AG09309 (cell line): ENCODE measurements at places on chromosomes 2 and 18.

GRCh38 chr2:165013944-165014619 is 58.8 kb upstream of the SLC38A11 start:
- no peak for DNase-seq

- no peak for DNase-seq
These were observed 378.2 kb downstream of the STK39 start for GRCh38 chr2:167869200-167869599.

DNA sequence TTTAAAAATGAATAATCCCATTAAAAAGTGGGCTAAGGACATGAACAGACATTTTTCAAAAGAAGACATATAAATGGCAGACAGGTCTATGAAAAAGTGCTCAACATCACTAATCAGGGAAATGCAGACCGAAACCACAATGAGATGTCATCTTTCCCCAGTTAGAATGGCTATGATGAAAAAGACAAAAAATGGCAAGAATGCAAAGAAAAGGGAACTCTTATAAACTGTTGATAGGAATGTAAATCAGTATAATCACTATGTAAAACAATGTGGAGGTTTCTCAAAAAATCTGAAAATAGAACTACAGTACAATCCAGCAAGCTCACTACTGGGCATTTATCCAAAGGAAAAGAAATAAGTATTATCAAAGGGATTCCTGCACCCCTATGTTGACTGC is 169.2 kb downstream of the METTL4 start:
- no peak for DNase-seq

GRCh38 chr2:231198291-231199173 is at the start of gene ARMC9:
ARMC9 (plus strand) TSS chr2:231198631; CDS start chr2:231206239, 7,608 bp downstream.
- no peak for DNase-seq

DNA sequence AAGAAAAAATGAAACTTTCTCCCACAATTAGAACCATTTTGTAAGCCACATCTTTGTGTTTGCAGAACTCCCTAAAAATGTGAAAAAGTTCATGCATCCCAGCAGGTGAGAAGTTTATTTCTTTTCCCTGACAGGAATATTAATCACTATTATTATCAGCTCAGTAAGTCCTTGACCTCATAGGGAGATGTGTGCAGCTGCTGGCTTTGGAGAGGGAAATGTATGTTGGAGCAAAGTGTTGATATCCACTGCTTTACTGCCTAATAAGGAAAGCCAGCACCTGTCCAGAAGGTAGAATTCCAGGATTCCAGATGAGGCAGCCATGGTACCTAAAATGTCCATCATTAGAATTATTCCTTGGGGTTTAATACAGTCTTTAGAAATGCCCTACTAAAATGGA is 35.8 kb upstream of the CCNT2 start:
- no peak for DNase-seq

DNA sequence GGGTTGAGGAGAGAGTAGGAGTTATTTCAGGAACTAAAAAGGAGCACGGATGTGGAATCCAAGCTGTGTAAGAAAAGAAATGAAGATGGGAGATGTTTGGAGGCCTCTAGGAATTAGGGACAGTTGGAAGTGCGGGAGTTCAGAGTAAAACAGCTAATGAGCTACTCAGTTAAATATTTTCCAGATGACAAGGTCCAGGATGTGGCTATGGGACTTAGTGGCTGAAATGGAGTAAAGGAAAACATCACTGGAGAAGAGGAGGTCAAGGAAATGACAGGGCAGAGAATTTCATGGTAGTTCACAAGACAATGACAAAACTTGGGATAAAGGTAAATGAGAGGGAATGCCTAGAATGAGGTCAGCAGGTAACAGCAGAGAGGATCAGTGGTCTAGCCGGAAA is 13.0 kb downstream of the GPR155 start:
- DNase-seq = no peak

DNA sequence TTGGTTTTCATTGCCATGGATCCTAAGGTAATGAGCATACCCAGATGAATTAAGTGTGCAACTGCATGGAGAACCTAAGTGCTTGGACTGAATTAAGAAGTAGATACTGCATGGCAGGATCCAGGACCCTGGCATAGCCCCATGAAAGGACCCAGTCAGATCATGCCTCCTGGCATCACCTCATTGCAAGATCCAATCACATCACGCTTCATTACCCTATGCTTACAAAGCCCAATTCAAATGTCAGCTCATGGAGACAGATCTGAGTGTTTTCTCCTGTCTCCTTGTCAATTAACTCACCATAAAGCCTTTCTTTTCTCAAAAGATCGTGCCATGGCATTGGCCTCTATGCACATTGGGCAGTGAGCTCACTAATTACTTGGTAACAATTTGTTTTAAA is 519.8 kb upstream of the ZNF804A start:
- DNase-seq = no peak

DNA sequence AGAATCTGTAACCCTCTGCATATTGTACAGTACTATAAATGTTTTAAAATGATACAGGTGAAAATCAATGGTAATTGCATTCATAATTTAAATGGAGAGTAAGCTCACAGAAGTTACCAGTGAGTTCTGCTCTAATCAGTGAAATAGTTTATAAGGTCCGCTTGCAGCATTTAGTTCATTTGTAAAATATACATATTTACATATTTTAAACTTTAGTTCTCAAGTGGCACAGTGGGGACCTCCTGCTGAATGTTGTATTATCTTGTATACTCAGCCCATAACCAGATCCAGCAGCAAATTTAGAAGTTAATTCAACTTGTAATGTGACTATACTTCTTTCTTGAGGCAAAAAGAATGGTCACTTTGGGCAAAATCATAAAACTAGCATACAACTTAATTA is 41.7 kb upstream of the TBR1 start:
- no peak for DNase-seq

GRCh38 chr2:199757233-199757870 is 93.6 kb downstream of the FTCDNL1 start:
- DNase-seq = no peak

- no peak for DNase-seq
These were observed 15.4 kb downstream of the GREB1L start for GRCh38 chr18:21257386-21257785.

DNA sequence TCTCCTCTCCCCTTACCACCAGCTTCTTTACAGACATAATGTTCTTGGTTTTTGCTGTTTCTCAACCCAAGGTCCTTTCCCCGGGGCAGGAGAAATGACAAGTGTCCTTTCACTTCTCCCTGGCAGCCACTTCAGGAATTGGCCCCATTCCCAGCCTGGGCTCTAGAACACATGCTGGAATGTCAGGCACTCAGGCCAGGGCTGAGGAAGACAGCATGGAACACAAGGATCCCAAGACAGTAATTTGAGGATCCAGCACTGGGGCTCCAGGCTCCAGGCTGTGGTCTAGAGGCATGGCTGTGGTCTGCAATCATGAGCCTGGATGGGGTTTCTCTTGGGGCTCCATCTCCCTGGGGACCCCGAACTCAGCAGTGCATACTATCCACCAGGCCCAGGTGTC is 201.4 kb downstream of the CELF4 start:
- DNase-seq = no peak

DNA sequence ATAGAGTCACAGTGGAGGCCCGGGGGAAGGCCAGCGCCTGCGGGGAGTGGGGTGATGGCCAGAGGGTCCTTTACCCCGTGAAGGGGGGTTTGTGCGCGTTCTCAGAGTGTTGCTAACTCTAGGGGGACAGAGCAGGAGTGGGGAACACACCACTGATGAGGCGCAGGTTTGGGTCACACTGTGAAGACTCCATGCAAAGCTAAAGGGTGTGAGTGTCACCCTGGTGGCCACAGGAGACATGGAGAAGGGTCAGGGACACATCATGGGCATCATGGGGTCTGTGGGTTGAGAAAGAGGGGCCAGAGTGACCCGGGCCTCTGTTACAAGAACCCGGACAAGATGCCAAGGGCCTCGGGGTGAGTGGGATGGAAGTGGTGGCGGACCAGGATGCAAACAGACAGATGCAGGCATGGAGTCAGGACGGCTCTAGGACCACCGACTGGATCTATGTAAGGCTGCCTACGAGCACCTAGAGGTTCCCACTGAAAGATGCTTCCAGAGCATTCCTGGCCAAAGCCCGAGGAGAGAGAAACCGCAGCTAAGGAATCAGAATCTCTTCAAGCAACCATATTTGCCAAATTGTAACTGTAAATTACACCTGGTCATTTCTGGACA is 84.3 kb downstream of the PXDN start:
- DNase-seq = no peak

DNA sequence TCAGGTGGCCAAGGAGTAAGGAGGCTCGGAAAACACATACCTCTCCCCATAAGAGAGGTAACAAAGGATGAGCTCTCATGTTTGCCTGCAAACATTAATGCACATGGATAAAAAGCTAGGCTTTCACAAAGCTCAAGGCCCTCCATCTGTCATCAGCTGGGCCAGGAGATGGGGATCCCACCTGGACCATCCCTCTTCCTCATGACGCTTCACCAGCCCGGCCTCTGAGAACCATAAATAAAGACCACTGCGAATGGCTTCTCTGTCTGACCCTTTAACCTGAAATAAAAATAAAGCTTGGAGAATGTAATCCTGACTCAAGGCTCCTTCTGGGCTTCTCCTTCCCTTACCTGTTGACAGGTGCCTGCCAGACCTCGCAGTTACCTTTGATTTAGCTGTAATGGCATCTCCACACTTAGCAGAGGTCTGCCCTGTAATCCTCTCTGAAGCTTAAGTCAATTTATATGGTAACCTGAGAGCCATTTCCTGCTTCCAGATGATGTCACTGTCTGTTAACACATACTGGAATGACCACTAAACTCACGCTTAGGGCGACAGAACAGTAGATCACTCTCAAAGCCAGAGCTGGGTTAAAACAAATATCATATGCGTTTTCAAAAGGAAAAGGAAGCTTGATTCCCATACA is 29.3 kb upstream of the FOXI3 start:
- no peak for DNase-seq

GRCh38 chr2:68319398-68320117 is at the start of gene CNRIP1:
CNRIP1 (minus strand) TSS chr2:68319949; CDS start chr2:68319400, 549 bp downstream.
- peak; percentile 52 for DNase-seq

GRCh38 chr2:71614976-71615766 is 161.8 kb downstream of the DYSF start:
- peak; percentile 27 for DNase-seq

DNA sequence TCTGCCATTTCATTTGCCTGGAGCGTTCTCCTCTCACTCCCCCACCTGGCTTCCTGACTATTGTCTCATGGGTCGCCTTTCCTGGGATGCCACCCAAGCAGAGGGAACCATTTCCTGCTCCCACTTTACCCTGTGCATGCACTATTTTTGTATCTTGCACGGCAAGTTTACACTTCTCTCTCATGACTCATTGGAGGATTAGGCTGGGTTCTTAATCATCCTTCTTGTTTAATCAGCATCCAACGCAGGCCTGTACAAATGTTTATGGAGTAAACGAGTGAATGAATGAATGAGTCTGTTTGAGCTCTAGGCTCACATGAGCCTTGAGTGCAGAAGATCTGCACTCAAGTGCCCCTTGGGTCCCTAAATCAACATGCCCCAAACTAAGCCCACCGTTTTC is 3.8 kb upstream of the ARHGAP25 start:
- no peak for DNase-seq

DNA sequence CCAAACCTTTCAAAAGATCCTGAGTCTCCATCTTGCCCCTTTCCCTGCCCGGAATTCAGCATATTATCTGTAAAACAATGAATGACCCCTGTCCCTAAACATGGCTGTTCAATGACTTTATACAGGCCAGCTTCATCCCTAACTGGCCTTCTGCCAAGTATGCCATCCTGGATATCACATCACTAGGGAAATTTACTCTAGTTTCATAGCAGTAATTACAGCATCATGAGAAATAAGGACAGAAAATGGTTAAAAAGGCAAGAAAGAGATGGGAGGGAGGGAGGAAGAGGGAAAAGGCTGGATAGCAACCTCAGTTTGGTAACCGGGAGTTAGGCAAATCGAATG is 4.4 kb downstream of the MBOAT2 start:
- no peak for DNase-seq

GRCh38 chr2:239881031-239881471 is 144.1 kb downstream of the NDUFA10 start:
- no peak for DNase-seq

GRCh38 chr2:15061268-15061667 is 428.8 kb downstream of the LRATD1 start:
- DNase-seq = no peak

DNA sequence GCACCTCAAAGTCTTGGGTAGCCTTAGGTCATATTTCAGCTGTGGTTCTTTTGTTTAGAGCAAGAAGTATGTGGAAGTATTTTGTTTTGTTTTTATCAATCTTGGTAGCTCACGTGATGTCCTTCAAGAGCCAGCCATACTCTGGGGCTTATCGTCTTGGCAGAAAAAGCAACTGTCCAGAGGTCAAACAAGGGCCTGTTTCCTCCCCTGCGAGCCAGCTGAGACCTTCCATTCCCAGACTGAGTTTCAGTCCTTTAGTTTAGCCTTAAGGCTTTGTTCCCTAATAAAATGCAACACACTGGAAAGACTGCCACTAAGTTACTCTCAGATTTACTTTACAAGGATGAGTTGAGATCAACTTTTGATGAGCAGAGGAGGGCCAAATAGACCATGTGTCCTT is 63.5 kb downstream of the TXNL1 start:
- no peak for DNase-seq

DNA sequence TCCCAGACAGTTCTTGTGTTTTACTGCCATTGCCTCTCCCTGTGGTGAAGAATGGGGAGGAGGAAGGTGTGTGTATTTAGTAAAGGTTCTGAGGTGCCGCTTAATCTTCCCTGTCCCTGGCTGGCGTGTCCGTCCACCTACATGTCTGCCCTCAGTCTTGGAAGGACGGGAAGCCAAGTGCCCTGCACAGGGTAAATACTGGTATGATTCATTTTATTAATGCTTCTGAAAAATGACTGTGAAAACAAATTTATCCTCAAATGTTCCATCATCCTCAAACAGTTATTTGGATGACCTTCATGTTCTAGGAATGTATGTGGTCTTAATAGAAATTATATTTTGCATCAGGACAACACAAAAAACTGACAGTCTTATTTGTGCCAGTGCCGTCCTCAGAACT is 6.6 kb downstream of the EPAS1 start:
- no peak for DNase-seq

DNA sequence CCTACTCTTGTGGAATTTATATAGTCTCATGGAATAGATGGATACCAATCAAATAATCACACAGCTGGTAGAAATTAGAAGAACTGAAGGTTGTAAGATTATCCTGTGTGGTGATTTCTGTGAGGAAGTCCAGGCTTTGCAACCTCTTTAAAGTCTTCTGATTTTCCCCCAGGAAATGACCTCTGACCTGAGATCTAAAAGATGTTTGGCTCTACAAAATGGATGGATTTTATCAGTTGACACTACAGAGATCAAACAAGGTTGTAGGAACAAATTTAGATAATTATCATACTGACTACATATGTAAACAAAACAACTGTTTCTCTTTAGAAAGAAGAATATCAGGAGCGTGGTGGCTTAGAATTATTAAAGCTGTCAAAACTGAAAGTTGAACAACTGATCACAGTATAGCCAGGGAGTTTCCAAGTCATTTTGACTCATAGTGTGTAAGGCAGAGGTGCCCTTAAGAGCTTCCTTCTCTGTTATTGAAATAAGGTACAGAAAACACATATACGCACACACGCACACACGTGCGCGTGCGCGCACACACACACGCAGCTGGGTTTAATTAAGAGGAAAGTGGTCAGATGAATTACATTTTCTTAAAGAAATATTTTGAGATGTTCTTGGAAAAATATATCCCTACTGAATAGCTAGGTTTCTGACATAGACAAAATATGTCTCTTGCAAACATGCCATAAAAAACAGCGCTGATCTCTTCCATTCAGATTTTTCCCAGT is 35.5 kb upstream of the PELI1 start:
- DNase-seq = no peak
